Hair follicular keratinocyte (primary cell): ENCODE measurements at places on chromosomes 7 and 10. TPM values are rescaled to one million over a fixed set of nuclear protein-coding genes. Genes with fewer than 3 reads are reported as not detected.

The NAT16 gene
- total RNA-seq, result not detected in 2 replicates

The VSTM2A gene
- total RNA-seq, result not detected in 2 replicates

The VIPR2 gene
- total RNA-seq, result not detected in 2 replicates

The FLNC gene
- total RNA-seq, result 0.11 and 0.16 TPM in 2 replicates

The ATE1 gene
- 12.2 and 16.9 TPM in 2 replicates for total RNA-seq

The TAS2R4 gene
- 0.08 and 0.61 TPM in 2 replicates for total RNA-seq

The WIPF3 gene
- total RNA-seq, result 0.08 TPM in 2 replicates

The KLF14 gene
- not detected in 2 replicates for total RNA-seq

The UTF1 gene
- total RNA-seq, result not detected in 2 replicates

The PRLHR gene
- total RNA-seq, result not detected in 2 replicates

The GDF2 gene
- not detected in 2 replicates for total RNA-seq

The TEX47 gene
- not detected in 2 replicates for total RNA-seq

The CDC14C gene
- total RNA-seq, result not detected in 2 replicates

The MXI1 gene
- 8.5 and 9.9 TPM in 2 replicates for total RNA-seq

The FIGNL1 gene
- total RNA-seq, result 6.6 and 19.3 TPM in 2 replicates

The PDCD4 gene
- total RNA-seq, result 34.4 and 48.3 TPM in 2 replicates

The HYAL4 gene
- 0.04 TPM in 1 of 2 replicates, not detected in the other for total RNA-seq

The RTKN2 gene
- 0.70 and 0.99 TPM in 2 replicates for total RNA-seq

The PIP gene
- total RNA-seq, result not detected in 2 replicates

The SEMA3D gene
- 0.04 and 0.08 TPM in 2 replicates for total RNA-seq

The TNKS2 gene
- total RNA-seq, result 18.2 and 23.6 TPM in 2 replicates

The GATA3 gene
- total RNA-seq, result 2.7 and 3.5 TPM in 2 replicates

The JAKMIP3 gene
- not detected in 2 replicates for total RNA-seq

The CFAP70 gene
- 0.46 and 0.55 TPM in 2 replicates for total RNA-seq

The SFTPA2 gene
- total RNA-seq, result not detected in 2 replicates

The RGR gene
- not detected in 2 replicates for total RNA-seq

The INA gene
- under 0.01 and 0.08 TPM in 2 replicates for total RNA-seq

The CUBN gene
- under 0.01 TPM in 2 replicates for total RNA-seq

The CRTAC1 gene
- not detected in 2 replicates for total RNA-seq

The GNGT1 gene
- total RNA-seq, result not detected in 2 replicates

The ACSL5 gene
- 0.08 TPM in 1 of 2 replicates, not detected in the other for total RNA-seq

The RBP3 gene
- not detected in 2 replicates for total RNA-seq

The PODXL gene
- total RNA-seq, result under 0.01 and 0.19 TPM in 2 replicates

The RBM20 gene
- not detected in 2 replicates for total RNA-seq

The IFIT5 gene
- 4.8 and 5.7 TPM in 2 replicates for total RNA-seq

The EPO gene
- not detected in 2 replicates for total RNA-seq

The CALY gene
- not detected in 2 replicates for total RNA-seq

The MRLN gene
- not detected in 2 replicates for total RNA-seq

The WNT16 gene
- not detected in 2 replicates for total RNA-seq
